AG04450 (cell line): ENCODE measurements at places on chromosomes 2 and 18. TPM values are rescaled to one million over a fixed set of nuclear protein-coding genes. Genes with fewer than 3 reads are reported as not detected.

DNA sequence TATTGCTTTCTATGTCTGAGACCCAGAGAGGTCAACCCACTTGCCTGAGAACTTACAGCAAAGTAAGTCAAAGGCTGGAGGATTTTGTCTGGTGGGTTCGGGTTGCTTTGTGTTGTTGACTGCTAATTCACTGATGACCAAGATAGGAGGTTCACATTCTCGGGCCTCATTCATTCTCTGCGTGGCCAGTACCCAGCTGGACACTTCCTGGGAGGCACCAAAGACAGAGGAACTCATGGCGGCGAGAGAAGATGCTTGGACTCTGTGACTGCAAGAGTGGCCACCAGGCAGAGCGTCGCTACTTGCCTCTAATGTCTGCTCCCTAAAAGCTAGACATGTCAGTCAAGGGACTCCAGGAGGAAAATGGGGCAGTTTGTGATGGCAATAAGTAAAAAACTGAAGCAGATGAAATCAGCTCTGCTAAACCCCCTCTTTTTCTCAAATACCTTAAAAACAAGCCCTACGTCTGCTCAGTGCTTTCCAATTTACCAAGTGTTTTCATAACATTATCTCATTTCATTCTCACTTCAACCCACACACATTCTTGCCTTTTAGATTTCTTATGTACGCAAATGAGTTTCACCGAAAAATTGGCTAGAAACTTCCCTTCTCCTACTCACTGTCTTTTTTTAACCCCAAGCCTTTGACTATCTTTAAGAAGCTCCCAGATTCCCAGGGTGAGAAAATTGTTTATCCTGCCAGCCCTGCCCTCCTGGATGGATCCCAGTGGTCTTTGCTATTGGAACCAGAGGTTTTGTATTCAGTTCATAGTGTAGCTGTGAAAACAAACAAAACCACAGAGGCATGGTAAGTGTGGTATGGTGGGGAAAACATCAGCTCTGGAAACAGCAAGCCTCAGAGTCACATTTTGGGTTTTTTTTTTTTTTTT lies 4.9 kb upstream of the LBH start:
- no peak for DNase-seq

GRCh38 chr2:100707016-100707947 lies 112.7 kb upstream of the NPAS2 start:
- DNase-seq: no peak

GRCh38 chr2:9638532-9638931 lies 7.7 kb upstream of the YWHAQ start:
- DNase-seq: peak; percentile 92

DNA sequence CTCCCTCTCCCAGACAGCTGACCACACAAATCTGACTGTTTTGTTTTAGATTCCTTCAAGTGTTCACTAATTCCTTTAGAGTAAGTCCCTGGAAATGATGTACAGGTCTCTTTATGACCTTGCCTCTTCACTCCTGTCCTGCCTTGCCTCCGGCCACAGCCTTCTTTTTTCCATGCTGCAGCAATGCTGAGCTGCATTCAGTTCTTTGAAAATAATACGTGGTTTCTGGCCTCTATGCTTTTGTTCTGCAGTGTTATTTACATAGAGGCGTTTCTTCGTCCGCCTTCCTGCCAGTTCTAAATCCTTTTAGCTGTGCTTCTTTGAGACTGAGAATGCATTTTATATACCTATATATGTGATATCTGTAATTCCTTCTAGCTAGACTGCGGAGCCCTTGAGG lies 87.2 kb downstream of the PPP1R1C start:
- no peak for DNase-seq

KCNE4 gene
- 10.6 and 12.5 TPM in 2 replicates for polyA plus RNA-seq

DNA sequence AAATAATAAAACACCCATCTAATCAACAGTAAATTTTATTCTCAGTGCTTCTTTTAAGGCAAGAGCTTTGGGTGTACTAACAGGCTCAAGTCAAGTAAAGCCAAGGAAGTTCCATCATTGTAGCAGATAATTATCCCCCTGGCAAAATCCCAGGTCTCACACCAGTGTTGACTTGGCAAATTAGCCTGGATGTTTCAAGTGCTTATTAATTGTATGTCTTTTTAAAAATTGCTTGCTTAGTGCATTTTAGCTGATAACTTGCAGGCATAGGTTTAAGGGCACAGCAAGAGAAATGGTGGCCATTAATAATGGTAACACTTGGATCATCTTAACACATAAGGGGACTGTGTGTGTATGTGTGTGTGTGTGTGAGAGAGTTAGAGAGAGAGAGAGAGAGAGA lies 42.0 kb upstream of the FMNL2 start:
- no peak for DNase-seq
